ENCODE measurements at places on chromosomes 4 and X. TPM values are rescaled to one million over a fixed set of nuclear protein-coding genes. Genes with fewer than 3 reads are reported as not detected.

GRCh38 chr4:158411269-158411668 lies 110.4 kb upstream of the RXFP1 start:
- no peak for DNase-seq

GRCh38 chrX:154469880-154470279 lies 9.2 kb downstream of the LAGE3 start:
- DNase-seq, result no peak

DNA sequence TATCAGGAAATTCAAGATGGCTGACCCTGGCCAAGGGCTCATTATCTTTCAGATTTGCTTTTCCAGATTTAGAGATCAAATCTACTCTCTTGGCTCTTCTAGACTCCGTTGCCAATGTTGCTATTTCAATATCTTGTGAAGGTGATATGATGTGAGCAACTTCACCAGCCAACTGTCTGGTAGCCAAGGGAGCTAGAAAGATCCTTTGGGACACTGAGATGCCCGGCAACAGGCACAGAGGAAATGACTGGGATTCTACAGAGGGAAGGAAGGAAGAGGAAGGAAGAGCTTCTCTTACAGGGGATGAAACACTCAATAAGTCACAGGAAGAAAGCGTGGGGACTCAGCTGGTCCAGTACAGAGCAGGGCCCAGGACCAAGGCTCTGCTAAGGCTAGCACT lies 121.9 kb upstream of the GPC4 start:
- no peak for DNase-seq

GRCh38 chr4:125125276-125125675 lies 189.5 kb upstream of the FAT4 start:
- DNase-seq, result no peak

GRCh38 chr4:124135409-124135813 lies 577.1 kb downstream of the ANKRD50 start:
- no peak for DNase-seq

MTM1 gene
- 14.9 TPM for polyA plus RNA-seq

DNAAF6 gene
- polyA plus RNA-seq, result 0.42 TPM

USP17L28 gene
- polyA plus RNA-seq, result not detected

All from right lung (tissue), 10 donors.